ENCODE measurements at places on chromosomes 1 and 21.

DNA sequence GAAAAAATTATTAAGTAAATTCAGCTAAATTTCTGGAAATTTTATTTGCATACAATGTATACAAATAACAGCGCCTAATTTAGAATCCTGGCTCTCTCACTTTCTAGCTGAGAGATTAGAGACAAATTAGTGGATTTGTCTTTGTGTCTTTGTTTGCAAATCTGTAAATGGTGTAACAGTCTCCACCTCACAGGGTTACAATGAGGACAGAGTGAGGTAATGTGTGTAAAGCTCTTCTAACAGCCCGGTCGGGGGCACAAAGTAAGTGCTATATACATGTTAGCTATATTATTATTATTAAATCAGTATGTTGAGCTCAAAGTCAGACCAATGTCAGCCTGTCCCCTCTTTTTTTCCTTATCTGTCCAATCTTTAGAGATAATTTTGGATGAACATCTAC lies 5.0 kb upstream of the ADAMTSL4 start:
- no peak for DNase-seq

DNA sequence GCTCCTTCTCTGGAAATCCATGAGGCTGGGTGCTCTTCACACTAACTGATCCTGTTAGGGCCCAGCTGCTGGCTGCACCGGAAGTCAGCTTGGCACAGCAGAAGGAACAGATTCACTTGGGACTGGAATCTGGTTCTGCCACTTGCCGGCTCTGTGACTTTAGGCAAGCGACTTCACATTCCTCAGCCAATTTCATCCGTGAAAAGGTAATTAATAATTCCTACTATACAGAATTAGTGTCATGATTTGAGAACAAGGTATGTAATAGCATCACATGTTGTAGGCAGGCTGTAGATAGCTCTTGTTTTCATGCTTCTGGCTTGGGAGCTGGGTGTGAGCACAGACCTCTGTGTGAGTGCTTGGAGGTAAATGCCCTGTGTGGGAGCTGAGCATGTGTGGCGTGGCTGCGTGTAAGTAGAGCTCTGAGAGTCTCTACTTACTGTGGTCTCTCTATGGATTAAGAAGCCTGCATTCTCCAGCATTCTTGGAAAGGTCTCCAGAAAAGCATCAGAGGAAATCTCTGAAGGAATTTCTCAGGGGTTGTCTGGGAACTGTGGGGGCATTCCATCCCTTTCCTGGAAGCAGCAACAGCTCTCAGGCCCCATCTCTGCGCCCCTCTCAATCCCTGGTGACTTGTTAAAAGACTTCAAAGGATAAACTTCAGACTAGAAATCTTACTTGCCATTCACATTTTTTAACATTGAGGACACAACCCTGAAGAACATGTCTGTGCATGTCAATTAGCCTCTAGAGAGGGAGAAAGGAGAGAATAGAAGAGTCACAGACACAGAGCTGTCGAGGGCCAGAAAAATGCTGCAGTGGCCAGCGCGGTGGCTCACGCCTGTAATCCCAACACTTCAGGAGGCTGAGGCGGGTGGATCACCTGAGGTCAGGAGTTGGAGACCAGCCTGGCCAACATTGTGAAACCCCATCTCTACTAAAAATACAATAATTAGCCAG lies 47.7 kb upstream of the PPM1J start:
- DNase-seq: no peak

GRCh38 chr21:28480470-28480869 lies 512.2 kb downstream of the LTN1 start:
- no peak for DNase-seq

DNA sequence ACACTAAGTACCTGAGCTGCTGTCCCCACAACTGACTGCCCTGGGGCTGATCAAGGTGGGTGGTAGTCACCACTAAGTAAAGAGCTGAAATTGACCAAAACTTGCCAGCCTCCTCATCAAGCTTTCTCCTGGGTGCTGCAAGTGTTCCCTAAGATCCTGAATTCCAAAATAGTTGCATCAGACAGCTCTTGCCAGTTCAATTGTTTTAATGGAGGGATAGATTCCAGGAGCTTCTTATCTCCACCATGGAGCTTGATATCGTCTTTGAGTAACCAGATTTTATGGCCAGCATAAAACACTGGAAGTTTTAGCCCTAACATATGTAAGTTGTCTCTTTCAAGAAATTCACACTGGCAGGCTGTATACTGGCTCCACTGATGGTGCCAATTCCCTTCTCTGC lies 90.3 kb downstream of the NID1 start:
- DNase-seq: no peak

GRCh38 chr21:42764443-42764760 lies 111.0 kb downstream of the PDE9A start:
- DNase-seq: no peak

- DNase-seq: no peak
Measured at GRCh38 chr1:74222701-74223100, 12.5 kb upstream of the TNNI3K start.

- peak; percentile 84 for DNase-seq
Measured at GRCh38 chr1:23634840-23635651, 56.6 kb upstream of the RPL11 start.

- DNase-seq: no peak
Measured at GRCh38 chr1:57277681-57278080, 146.2 kb downstream of the DAB1 start.

DNA sequence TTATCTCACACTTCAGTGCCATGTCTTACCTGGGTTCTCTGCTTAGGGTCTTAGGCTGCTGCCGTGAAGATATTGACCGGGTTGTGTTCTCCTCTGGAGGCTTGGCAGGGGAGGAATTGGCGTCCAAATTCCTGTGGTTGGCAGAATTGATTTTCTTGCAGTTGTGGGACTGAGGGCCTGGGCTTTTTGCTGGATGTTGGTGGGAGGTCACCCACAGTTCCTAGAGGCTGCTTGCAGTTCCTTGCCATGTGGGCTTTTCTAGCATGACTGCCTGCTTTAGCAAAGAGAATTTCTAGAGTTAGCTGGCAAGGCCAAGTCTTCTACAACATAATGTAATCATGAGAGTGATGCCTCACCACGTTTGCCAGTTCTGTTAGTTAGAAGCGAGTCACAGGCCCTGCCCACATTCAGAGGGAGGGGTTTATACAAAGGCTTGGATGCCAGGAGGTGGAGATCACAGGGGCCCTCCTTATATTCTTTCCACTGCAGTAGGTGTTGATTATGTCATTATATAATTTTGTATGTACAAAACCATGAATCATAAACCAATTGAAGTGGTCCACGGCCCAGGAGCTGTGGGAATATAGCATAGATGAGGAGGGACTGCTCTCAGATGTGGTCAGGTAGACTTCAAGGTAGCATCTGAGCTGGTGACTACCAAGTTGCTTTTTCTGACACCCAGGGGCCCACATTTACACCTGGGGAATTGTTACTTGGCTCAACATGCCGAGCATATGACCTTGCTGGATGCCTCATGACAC lies 6.6 kb downstream of the UBL4B start:
- DNase-seq: no peak

- DNase-seq: no peak
Measured at GRCh38 chr1:175630076-175630475, 113.3 kb downstream of the TNR start.

DNA sequence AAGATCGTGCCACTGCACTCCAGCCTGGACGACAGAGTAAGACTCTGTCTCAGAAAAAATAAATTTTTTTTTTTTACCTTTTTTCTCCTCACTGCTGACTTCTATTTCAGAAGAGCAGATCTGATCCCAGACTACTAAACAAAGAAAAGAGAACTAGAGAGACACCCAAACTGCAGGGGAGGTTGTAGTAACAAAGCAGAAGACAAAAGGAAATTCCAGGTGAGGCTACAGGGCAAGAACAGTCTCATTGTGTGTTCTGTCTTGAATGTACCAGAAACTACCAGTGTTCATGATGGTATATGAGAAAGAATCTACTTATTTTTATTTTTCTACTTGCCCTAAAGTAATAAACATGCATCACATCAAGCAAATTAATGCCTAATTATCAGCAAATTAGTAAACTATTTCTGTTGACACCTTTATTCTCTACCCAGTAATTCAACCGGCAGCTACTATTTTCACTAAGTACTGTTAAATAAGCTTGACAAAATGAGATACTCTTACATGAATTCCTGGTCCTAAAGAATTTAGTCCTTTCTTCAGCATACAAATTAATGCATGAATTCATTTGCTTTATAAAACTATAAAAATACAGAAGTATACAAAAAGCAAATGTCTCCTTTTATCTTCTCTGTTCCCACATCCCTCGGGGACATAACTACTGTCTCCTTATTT lies 40.6 kb downstream of the ARID4B start:
- DNase-seq: no peak

- peak; percentile 28 for DNase-seq
Measured at GRCh38 chr1:25798666-25799351, 1.2 kb upstream of the SELENON start.

DNA sequence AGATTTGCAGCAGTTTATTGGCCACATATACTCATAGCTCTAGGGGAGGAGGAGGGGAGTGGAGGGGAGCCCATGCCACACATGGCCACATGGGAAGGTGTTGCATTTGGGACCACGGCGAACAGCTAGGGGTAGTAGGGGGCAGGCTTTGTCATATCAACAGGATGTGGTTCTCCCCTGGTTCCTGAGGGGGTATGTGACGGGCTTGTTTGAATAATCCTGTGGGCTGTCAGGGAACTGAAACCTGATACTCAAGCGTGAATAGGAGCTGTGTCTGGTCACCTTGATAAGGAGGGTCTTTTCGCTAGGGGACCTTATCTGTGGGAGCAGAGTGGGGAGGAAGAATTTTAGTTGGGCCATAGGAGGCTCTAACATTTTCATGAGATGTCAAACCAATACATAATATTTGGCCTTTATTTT lies 264.7 kb downstream of the CTH start:
- DNase-seq: no peak

DNA sequence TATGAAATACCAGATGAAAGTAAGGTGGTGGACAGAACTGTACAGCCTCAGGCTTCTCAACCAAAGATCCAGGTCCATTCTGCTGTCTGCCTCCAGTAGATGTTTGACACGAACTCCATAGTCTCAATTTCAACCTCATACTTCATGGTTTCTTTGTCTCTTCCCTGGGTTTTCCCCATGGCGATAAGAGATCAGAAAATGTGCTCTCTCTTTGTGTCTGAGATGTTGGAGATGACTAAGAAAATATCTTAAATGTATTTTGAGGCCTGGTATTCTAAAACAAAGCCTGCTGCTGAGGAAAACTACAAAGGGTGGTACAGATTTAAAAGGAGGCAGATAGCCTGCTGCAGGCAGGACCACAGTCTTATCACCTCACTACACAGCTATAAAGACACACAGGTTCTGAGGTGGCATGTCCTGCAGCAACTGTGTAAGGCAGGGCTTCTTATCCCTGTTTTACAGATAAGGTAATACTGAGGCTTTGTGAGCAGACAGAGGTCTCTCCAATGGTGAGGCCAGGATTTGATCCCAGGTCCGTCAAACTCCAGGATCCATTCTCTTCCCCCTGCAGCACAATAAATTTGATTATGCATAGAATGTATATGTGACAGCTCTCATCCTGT lies 40.0 kb upstream of the CACNA1E start:
- DNase-seq: no peak

DNA sequence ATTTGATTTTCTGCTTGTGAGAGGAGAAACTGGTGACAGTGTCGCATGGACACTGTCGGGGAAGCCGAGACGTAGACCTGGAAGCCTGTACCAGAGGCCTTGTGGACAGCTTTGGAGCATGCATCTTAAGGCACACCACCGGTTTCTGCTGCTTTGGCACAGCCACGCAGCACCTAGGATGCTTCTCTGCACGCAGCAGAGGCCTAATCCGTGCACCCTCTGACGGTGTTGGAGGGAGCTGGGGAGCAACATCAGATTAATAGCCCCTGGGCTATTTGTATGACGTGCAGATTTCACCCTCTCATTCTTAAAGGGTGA lies 30.3 kb downstream of the TEX35 start:
- no peak for DNase-seq

DNA sequence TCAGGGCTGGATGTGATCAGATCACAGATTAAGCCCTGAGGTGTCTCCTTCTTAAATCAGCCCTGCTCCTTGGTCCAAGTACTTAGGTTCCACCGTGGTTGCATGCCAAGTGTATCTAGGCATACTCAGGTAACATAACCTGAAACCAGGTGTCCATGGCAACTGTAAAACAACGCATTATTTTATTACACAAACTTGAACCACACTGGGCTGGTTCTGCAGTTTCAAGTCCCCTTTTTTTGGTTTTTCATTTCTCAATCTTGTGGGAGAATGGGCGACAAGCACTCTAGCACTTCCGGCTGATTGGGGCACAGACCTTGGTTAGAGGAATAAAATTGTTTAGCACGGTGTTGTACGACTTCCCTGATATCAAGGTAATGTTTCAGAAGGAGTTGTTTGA lies 65.2 kb downstream of the GBP6 start:
- no peak for DNase-seq

- no peak for DNase-seq
Measured at GRCh38 chr1:11967028-11967547, 13.2 kb upstream of the MFN2 start.

GRCh38 chr1:39230261-39231190 lies 26.0 kb downstream of the MACF1 start:
- no peak for DNase-seq

- DNase-seq: no peak
Measured at GRCh38 chr1:27574001-27574781, 29.8 kb downstream of the AHDC1 start.

- DNase-seq: no peak
Measured at GRCh38 chr21:36888466-36888865, 78.0 kb downstream of the HLCS start.

DNA sequence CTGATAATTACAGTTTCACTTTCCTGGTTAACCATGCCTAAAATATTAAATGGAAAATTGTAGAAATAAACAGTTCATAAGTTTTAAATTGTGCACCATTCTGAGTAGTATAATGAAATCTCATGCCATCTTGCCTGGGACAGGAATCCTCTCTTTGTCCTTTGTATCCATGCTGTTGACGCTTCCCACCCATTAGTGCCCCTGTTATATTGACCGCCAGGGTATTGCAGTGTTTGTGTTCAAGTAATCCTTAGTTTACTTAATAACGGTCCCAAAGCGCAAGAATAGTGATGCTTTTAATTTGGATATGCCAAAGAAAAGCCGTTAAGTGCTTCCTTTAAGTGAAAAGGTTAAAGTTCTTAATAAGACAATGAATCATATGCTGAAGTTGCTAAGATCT lies 41.7 kb downstream of the RPRD2 start:
- DNase-seq: no peak

GRCh38 chr1:48530727-48531351 lies 58.8 kb upstream of the SPATA6 start:
- DNase-seq: peak; percentile 24

GRCh38 chr1:65491472-65491871 lies 71.0 kb downstream of the LEPR start:
- DNase-seq: no peak

- no peak for DNase-seq
Measured at GRCh38 chr1:202694314-202694713, 15.9 kb downstream of the SYT2 start.
